CD14-positive monocyte (primary cell): ENCODE measurements at places on chromosomes 1 and 21.

DNA sequence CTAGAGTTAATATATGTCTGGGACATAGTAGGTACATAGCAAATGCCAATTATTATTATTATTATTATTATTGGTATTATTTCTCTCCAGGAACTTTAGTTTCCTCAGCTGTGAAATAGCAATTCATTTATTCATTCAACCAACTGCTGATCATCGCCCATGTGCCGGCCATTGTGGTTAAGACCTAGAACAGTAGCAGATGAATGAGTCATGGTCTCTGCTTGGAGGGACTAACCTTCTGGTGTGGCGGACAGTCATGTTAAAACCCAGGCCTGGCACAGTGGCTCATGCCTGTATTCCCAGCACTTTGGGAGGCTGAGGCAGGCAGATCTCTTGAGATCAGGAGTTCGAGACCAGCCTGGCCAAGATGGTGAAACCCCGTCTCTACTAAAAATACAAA is 23.8 kb upstream of the LDLRAP1 start:
- no peaks in the 10 kb centered on the region for H3K4me1 ChIP-seq
- H3K27ac ChIP-seq, result no peak overlapping the region
- no peak overlapping the region for H3K4me3 ChIP-seq
- no peaks in the 10 kb centered on the region for H3K36me3 ChIP-seq

DNA sequence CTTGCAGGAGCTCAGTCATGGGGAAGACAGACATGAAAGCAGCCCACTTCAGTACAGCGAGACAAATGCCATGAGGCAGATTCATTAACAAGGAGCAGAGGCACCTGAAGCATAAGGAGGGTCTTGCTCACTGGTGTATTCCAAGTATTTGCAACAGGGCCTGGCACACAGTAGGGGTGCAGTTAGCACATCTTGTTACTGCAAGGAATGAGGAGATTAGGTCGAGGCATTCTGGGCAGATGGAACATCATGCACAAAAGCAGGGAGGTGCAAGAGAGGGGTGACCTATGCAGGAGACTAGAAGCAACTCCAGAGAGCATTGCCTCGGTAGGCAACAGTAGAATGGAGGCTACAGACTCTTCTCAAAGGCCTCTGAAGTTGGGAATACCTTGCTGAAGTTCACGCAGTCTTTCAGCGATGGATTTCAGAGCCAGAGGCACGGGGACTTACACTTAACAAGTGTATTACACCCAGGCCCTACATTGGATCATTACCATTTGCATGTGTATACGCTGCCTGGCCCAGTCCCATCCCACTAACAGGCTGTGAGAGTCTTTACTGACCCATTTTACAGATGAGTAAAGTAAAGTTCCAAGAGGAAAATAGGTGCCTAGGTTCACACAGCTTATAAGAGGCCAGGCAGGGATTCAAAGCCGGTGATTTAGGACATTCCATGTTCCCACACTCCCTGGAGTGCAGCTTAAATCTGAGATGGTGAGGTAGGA is 82.1 kb downstream of the TRABD2B start:
- H3K4me3 ChIP-seq, result no peak overlapping the region
- no peaks in the 10 kb centered on the region for H3K4me1 ChIP-seq
- H3K36me3 ChIP-seq, result no peaks in the 10 kb centered on the region
- no peak for DNase-seq

DNA sequence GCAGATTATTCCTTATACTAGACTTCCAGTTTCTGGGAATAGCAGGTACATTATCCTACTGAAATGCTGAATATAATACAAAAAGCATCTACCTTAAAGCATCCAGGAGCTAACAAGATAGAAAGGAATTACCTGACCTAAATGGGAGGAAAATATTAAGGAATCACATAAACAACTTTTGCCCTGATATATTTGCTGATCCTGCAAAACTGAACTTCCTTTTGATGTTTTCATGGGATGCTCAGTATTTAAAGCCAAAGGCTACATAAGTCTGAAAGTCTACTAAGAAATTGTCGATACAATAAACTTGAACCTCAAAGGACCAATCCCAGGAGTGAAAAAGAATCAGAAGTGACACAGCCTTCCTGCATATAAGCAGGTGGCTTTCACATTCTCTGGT is 85.6 kb upstream of the C1orf21 start:
- no peak for DNase-seq
- no peak overlapping the region for H3K4me3 ChIP-seq
- no peaks in the 10 kb centered on the region for H3K4me1 ChIP-seq
- H3K27me3 ChIP-seq, result no peaks in the 10 kb centered on the region

DNA sequence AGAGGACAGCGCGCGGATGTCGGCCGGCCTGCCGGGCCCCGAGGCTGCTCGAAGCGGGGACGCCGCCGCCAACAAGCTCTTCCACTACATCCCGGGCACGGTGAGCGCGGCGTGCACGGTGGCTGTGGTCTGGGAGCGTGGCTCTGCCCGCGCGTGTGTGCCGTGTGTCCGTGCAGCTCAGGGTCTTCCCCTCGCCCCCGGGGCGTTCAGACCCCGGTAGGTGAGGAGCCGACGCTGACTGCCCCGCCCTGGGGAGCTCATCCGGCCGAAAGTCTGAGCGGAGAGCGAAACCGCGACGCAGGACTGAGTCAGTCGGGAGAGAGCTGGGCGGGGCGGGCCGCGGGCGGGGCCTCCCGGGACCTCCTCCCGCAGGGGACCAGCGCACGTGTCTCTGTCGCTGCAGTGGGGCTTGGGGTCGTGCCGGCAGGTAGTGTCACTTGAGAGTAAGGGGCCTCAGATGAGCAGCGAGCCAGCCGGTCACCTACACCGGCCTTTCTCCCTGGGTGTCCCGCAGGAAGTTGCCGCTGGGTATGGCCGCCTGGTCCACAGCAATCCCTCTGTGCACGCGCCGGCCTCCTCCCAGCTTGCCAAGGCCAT is 520 bp downstream of the PLEKHN1 start:
- H3K4me3 ChIP-seq, result peak overlapping the region; percentile 79
- peak; percentile 74 for DNase-seq
- H3K27me3 ChIP-seq, result peaks cover 43% of the 10 kb centered on the region
- peaks cover 3% of the 10 kb centered on the region for H3K36me3 ChIP-seq
- peaks cover 21% of the 10 kb centered on the region for H3K4me1 ChIP-seq

GRCh38 chr1:227869851-227870305 is 54.4 kb downstream of the PRSS38 start:
- DNase-seq, result no peak

DNA sequence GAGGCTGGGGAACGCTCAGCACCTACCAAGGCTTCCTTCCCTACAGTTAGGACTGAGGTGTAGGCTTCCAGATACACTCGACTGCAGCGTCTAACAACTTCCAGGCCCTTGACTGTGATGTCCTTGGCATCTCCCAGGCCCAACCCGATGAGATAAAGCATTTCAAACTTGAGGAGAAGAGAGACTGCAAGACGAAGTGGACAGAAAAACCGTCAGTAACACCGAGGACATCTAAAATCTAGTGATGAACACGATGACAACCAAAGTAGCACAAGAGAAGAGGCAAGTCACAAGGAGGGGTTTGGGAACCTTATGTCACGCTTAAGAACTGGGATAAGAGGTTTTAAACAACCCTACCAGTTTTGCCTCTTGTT is 314 bp downstream of the DPH5 start:
- peaks cover 43% of the 10 kb centered on the region for H3K4me1 ChIP-seq
- H3K27ac ChIP-seq, result peak overlapping the region; percentile 75
- no peak for DNase-seq
- H3K27me3 ChIP-seq, result no peaks in the 10 kb centered on the region

GRCh38 chr21:43194303-43195120 is 25.7 kb downstream of the CRYAA start:
- H3K4me3 ChIP-seq, result no peak overlapping the region
- DNase-seq, result no peak
- no peak overlapping the region for H3K27ac ChIP-seq
- no peaks in the 10 kb centered on the region for H3K36me3 ChIP-seq
- no peaks in the 10 kb centered on the region for H3K27me3 ChIP-seq
- peaks cover 12% of the 10 kb centered on the region for H3K4me1 ChIP-seq

- no peaks in the 10 kb centered on the region for H3K36me3 ChIP-seq
- H3K4me3 ChIP-seq, result no peak overlapping the region
- no peak overlapping the region for H3K27ac ChIP-seq
- H3K4me1 ChIP-seq, result peaks cover 14% of the 10 kb centered on the region
- H3K27me3 ChIP-seq, result peaks cover 88% of the 10 kb centered on the region
Measured at GRCh38 chr1:50418600-50419109, 4.6 kb downstream of the DMRTA2 start.

- H3K4me1 ChIP-seq, result no peaks in the 10 kb centered on the region
- H3K27ac ChIP-seq, result no peak overlapping the region
- DNase-seq, result no peak
- no peak overlapping the region for H3K4me3 ChIP-seq
Measured at GRCh38 chr1:99457381-99458165, 188.3 kb upstream of the PALMD start.

DNA sequence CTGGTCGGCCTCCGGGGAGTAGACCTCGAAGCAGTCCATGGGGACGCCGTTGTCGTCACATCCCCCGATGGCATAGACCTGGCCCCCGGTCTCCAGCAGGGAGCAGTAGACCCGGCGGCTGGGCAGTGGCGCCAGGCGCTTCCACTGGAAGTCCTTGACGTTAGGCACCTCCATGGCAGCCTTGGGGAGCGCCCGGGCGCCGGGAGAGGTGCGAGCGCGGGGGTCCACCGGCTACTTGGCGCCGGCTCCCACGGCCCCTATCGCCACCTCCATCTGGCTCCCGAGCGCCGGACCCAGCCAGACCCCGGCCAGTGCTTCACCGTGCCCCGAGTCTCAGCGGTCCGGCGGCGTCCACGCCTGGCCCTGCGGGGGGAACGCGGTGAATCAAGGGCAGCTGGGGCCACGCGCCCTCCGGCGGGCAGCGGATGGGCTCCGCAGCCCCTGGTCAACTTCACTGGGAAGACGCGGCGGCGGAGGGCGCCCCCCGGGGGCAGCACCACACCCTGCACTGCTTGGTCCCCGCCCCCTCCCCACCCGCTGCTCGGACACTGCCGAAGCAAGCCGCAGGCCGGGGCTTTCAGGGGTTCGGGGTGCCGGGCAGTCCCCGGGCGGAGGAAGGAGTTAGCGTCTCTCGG is 13.2 kb downstream of the KLHDC8A start:
- H3K27me3 ChIP-seq, result peaks cover 53% of the 10 kb centered on the region
- no peak overlapping the region for H3K27ac ChIP-seq
- peak overlapping the region; percentile 34 for H3K4me3 ChIP-seq
- no peak for DNase-seq

GRCh38 chr21:42424914-42425541 is 21.3 kb downstream of the UBASH3A start:
- peaks cover 19% of the 10 kb centered on the region for H3K4me1 ChIP-seq
- no peaks in the 10 kb centered on the region for H3K36me3 ChIP-seq
- DNase-seq, result peak; percentile 31
- no peaks in the 10 kb centered on the region for H3K27me3 ChIP-seq
